ENCODE measurements at places on chromosomes 5 and 9.

DNA sequence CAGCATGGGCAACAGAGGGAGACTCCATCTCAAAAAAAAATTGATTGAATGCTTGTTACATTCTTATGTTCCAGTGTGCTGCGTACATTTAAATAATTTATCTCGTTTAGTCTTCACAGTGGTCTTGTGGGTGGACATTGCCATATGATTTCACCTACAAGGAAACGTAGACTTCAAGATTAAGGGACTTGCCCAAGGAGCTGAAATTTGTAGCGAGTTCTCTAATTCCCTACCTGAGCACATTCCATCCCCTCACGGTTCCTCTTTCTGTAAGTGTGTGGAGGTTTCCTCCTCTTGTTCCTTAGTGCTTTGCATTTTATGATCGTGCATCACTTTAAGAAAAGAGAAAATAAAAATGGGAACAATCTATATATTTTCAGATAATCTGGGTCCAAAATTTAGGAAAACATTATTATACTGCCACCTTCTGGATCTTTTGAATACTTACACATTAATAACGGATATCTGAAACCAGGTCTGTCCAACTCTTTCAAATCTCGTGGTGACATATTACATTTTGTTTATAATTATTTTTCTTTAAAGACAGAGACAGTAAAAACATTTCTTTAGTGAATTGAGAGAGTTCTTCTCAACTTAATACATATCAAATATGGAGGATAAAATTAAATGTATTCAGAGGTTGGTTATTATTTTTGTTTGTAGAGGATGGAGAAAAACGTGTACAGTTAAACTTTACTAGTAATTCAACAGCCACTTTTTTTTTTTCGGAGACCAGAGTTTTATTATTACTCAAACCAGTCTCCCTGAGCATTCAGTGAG, 29.9 kb upstream of the C7 start:
- DNase-seq = no peak

DNA sequence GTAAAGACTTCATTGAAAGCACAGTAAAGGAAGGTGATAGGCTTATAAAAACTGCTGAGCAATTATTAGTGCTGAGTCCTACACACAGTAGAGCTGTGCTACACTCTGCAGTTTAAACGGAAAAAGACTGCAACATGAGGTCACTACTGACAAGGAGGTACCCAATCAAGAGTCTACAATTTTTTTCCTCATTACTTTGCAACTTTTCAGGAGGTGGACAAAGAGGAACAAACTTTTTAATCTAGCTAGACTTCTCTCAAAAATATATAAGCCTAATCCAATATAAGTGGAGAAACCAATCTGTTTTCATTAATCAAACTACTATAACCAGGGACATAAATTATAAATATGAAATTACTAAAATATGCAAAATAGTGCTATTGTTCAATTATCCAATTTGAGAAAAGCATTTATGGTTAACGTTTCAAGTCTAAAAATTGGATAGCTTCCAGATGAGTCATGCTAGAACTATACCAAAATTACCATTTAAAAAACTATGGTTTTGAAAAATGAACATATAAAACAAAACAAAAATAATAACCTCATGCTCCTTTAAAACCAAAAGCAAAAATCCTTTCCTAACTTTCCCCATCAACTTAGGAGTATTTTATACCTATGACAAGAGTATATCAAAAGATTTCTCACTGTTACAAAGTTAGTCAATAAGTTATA, 37.7 kb downstream of the FAM13B start:
- no peak for DNase-seq

GRCh38 chr9:28547527-28547926, 974.2 kb upstream of the C9orf72 start:
- DNase-seq = no peak

- DNase-seq = no peak
Observed at GRCh38 chr5:179487145-179487544, 63.2 kb upstream of the RUFY1 start.

GRCh38 chr5:96070622-96071225, 109.1 kb upstream of the ELL2 start:
- no peak for DNase-seq

GRCh38 chr5:139806726-139807646, 11.4 kb downstream of the PSD2 start:
- DNase-seq = no peak

DNA sequence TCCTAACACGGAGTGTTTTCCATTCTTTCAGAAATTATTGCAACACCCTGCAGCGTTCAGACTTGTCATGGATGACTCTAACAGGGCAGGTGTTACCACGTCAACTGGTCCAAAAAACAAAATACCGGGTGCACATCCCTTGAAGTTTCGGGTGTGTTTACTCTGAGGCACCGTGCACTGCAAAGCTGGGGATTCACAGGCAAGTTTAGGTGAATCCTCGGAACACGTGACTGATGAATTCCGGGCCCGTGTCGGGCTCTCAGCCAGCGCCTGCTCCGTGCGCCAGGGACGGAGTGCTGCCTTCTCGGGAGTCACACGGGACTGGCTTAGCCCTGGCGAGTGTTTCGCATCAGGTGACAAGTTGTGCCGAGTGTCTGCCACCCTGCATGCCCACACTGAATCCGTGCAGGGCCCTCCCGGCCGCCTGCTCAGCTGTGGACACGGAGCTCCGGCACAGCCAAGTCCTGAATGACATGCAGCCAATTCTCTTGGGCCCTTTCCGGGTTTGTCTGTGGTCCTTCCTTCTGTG, 66.0 kb upstream of the IRX4 start:
- no peak for DNase-seq

DNA sequence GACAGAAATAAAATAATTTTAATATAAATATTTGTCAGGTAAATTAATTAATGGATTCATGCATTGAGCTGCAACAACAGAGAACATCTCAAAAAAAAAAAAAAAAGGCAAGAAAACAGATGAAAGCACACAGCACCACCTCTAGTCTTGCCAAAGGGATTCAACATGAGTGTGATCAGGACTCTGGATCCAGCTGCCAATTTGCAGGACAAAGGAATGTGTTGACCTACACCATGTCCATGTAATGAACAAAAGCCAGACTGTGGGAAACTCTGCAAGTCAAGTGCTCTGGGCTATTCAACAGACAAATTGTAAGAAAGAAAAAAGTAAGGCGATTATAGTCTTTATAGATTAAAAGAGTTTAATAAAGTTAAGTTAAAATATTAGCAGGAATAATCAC, 769.3 kb downstream of the TLR4 start:
- DNase-seq = no peak

DNA sequence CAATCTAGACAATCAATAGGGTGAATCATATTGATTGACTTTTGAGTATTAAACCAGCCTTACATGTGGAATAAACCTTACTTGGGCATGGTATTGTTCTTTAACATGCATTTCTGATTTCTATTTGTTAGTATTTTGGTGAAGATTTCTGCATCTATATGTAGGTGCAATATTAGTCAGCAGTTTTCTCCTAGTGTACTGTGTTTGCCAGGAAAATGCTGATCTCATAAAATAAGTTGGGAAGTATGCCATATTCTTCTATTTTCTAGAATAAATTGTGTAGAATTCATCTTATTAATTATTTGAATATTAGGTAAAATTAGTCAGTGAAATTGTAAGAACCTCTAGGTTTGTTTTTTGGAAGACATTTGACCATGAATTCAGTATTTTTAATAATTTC, 38.4 kb downstream of the ANXA2R start:
- DNase-seq = no peak

DNA sequence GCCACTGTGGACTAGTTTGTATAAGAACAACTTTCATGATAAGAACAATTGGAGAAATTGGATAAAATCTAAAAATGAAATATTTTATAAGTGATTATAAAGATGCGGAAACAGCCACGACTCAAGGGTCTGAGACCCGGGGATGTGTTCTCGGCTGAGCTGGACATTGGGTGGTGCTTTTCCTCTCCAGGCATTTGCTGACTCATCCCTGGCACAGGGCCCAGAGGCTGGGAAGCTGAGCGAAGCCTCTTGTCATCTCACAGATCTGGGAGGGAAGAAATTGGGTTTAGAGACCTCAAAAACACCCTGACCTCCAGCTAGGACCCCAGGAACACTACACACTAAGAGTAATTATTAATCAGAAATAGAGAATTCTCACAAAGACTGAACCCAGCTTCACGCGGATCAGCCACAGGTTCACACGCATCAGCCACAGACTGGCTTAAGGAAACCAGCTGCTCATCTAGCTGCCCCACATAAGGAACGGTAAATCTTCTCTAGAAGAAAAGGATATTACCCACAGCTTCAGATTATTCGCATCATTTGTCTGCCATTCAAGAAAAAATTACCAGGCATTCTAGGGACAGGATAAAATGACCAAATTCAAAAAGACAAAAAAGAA, 2.8 kb upstream of the OR2V1 start:
- DNase-seq = no peak

- DNase-seq = no peak
Observed at GRCh38 chr9:34746526-34746925, 36.6 kb upstream of the CCL21 start.

- no peak for DNase-seq
Observed at GRCh38 chr5:58235299-58235698, 224.6 kb downstream of the PLK2 start.

- no peak for DNase-seq
Observed at GRCh38 chr5:151079838-151080612, 809 bp downstream of the TNIP1 start.

DNA sequence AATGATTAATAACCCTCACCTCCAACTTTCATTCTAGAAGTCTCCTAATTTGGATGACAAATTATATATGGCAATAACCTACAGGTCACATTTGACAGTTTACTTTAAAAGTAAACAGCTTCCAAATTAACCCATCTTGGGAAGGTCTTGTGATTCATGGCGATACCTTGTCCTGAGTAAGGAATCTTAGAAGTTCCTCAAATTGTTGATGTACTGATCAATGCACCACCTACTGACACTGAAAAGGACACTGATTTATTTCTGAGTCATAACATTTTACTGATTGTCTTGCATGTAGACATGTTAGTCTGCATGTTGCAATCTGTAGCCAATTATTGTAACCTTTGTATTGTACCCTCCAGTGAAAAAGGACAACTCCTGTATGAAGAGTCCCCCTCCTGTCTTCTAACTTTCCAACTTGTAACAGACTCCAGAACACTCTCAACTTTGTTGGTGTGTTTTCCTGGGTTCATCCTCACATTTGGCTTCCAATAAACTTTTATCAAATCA, 16.0 kb upstream of the SLC22A5 start:
- no peak for DNase-seq

DNA sequence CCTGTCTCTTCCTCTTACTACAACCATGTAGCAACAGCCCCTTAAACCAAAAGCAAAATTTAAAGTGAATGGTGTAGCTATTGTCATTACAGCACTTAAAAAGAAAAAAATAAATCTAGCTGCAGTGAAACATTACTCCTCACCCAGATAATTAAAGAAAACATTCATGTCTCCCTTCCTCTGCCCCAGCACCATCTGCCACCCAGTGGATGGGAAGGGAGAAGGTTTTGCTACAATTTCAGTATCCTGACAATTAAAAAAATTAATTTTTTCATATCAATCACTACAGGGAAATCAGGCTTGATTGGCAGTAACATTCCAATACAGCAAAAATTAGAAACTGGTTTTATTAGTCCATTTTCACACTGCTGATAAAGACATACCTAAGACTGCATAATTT, 147.4 kb upstream of the PUM3 start:
- DNase-seq = no peak

- DNase-seq = no peak
Observed at GRCh38 chr5:169185626-169186025, 115.3 kb downstream of the SLIT3 start.
